Left renal cortex interstitium (tissue), 4 donors: ENCODE measurements at places on chromosomes 6 and 20.

DNA sequence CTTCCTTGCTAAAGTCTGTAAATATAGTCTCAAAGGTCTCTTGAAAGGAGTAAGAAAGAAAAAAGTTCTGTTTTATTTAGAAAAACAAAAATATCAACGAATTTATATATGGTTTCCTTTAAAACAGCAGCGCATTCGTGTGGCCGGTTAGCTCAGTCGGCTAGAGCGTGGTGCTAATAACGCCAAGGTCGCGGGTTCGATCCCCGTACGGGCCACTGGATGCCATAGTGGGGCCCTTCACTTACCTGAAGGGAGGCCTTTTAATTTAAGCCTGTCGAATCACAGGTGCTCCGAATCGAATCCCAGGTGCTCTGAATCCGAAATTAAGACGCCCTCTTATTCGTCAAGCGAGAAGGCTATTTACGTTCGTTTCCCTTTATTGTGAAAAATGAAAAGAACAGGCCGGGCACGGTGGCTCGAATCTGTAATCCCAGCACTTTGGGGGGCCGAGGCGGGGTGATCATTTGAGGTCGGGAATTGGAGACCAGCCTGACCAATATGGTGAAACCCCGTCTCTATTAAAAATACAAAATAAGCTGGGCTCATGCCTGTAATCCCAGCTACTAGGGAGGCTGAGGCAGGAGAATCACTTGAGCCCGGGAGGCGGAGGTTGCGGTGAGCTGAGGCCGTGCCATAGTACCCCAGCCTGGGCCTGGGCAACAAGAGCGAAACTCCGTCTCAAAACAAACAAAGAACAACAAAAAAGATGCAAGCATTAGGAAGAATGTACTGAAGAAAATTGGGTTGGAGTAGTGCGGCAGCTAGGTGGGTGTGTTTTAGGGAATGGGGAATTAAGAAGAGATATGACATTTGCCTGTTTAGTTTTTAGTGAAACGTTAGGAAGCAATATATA, 195.8 kb upstream of the ZNF184 start:
- no peak for DNase-seq

DNA sequence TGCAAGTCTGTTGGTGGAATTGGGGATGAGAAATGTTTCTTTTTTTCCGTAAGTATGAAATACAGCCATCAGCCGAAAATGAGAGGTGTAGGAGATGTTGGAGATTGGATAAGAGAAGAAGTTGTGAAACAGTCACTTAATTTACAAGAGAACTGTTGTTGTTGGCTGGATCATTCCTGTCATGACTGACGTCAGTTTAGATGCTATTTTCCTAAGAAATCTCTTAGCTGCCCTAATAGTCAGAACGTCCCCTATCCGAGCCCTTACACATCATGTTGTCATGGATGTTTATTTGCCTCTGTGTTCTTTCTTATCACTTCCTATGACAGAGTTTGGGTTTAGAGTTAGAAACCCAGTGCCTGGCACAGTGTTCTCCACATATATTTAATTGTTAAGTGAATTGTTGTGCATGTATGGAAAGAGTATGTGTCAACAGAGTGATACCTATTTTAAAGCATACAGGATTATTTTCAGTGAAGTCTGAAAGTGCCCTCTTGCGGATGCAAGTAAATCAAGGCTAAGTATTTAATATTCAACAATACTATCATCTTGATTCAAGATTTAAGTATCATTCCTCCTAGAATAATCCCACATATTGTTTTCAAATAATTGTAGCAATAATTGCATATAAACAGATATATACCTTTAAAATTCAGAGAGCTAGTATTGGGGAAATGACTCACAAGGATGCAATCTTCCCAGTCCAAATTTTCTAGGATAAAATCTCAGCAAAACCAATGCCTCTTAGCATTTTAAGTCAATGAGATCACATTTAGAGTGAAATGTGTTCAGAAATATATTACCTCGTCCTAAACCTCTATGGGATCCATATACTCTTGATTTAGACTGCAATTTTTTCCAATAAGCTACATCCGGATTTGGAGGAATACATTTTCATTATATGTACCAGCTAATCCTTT, 309.9 kb upstream of the NOX3 start:
- DNase-seq, result no peak

DNA sequence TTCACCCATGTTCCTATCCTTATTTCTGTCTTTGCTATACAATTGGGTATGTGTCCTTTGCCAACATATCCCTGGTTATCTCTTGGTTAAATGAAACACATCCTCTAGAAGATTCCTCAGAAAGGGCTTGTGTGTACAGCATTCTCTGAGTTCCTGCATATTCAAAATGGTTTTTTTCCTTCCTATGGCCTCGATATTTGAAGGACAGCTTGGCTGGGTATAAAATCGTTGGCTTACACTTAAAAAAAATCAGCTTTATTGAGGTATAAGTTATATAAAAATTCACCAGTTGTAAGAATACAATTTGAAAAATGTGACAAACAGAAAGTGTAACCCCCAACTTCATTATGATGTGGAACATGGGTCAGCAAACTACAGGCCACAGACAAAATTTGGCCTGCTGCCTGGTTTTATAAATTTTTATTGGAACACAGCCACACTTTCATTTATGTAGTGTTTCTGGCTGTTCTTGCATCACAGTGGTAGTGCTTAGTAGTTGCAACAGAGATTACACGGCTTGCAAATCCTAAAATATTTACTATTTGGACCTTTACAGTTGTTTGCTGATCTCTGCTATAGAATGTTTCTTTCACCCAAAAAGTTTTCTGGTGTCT, 16.7 kb downstream of the PCMT1 start:
- DNase-seq, result no peak

DNA sequence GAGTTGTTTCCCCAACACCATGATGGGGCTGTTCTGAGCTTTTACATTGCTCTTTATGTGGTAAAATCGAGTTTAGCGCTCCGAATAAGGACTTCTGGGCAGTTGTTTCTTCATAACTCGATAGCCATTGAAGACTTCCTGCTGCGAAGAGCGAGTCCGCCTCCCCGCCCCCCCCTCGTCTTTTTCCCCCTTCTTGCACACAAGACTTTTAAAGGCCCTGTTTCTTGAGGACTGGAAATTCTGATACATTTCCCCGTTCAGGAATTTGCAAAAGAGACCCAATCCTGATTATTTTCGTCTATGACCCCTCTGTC, 1.5 kb upstream of the CITED2 start:
- DNase-seq, result no peak

DNA sequence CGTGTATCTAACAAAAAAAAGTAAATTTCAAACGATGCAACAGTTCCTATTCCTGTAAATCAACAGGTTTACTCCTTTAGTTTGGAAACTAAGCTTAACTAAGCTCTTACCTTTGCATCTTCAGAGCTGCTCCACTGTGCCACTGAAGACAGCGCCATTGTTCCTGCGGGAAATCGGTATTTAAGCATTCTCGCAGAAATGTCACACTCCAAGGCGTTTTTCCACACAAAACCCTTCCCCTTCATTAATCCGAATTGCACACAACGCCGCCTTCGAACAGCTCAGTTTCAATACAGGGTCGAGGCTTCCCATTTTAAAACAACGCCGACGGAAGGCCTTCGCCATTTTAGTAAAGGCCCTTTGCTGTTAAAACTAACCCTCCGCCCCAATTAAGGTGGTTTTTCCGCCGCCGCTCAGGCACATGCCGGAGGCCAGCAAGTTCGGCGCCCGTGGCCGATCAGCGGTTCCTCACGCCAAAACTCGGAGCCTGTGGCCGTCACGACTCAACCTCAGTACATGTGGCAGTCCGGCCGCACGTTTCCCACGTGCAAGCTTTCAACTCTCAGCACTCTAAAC, 35.4 kb upstream of the SYNCRIP start:
- no peak for DNase-seq

- no peak for DNase-seq
Measured at GRCh38 chr20:25622049-25622448, 1.8 kb downstream of the NANP start.

DNA sequence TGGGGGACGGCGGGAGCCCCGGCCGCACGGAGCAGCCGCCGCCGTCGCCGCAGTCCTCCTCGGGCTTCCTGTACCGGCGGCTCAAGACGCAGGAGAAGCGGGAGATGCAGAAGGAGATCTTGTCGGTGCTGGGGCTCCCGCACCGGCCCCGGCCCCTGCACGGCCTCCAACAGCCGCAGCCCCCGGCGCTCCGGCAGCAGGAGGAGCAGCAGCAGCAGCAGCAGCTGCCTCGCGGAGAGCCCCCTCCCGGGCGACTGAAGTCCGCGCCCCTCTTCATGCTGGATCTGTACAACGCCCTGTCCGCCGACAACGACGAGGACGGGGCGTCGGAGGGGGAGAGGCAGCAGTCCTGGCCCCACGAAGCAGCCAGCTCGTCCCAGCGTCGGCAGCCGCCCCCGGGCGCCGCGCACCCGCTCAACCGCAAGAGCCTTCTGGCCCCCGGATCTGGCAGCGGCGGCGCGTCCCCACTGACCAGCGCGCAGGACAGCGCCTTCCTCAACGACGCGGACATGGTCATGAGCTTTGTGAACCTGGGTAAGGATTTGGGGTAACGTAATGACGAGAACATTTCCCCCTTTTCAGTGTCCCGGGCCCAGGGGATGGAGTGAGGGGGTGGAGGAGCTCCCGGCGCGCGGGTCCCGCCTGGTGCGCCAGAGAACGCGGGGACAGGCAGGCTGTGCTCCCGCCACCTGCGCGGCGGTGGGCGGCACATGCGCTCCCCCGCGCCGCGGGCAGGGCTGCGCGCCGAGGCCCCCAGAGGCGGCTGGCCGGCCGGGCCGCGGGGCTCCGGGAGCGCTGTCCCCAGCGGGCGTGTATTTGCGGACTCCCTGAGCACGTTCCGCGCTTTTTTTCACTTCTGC, 1.4 kb downstream of the BMP6 start:
- DNase-seq, result no peak

- no peak for DNase-seq
Measured at GRCh38 chr6:141140905-141141304, 991.8 kb upstream of the GJE1 start.

GRCh38 chr6:52317841-52318581, 33.5 kb upstream of the MCM3 start:
- no peak for DNase-seq
